Activated naive CD4-positive, alpha-beta T cell treated with Interleukin-2 at 50 U/mL for 16 hours (primary cell): ENCODE measurements at places on chromosomes 2 and 18.

DNA sequence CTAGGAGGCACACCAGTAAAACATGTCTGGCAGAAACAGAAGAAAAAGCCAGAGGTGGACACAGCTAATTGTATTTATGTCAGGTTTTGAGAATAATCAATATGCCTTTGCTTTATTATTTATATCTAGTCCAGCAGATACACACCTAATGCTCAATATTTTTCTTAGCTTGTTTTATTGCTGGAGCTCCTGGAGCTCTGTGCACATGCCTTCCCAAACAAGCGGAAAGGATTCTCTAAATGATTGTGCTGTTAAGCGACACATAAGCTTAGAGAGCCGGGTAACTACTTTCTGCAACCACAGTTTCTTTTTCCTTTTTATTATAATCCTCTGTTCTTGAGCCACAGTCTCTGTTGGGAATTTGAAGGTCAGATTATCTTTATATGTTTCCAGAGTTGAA is 177.3 kb upstream of the ST6GAL2 start:
- DNase-seq, result no peak

DNA sequence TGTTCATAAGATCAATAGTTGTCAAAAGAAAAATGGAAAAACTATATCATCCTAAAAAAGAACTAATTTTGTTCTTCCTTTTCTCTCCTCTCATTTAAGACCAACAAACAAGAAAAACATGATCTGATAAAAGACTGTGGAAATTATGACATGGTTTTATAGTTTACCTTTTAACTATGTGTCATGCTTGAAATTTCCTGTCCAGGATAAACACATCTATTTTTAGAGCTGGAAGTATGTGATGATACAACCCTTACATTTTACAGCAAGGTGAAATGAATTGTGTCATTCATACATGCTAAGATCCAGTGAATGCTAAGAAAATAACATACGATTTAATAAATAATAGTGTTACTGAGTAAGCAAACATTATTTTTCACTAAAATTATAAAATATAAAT is 89.9 kb downstream of the GULP1 start:
- DNase-seq, result no peak

DNA sequence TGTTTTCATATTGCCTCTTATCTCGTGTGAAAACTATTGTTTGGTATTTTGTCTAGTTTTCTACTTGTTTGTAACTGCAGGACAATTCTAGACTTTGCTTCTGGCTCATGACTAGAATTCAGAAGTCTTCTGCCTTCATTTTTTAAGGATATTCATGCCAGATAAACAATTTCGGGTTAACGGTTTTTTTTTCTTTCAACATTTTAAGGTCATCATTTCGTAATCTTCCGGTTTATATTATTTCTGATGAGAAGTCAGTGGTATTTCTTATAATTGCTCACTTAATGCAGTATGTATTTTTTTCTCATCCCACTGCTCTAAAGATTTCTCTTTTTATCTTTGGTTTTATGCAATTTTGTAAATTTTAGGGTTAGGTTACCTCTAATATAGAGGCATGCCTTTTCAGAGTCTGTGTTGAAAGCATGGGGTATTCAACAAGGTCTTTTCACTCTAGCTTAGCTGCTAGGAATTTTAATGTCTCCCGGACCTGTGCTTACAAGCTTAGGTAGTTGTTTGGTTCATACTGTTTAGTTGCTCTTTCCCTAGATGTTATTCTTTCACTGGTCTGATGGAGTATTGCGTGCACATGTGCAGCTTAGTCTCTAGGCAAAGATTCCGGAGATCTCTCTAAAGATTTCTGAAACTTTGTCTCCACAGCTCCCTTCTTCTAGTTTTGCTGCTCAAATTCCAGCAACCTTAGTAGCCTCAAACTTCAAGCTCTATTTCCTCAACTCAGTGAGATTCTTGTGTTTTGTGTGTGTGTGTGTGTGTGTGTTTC is 198.1 kb downstream of the MCFD2 start:
- no peak for DNase-seq

DNA sequence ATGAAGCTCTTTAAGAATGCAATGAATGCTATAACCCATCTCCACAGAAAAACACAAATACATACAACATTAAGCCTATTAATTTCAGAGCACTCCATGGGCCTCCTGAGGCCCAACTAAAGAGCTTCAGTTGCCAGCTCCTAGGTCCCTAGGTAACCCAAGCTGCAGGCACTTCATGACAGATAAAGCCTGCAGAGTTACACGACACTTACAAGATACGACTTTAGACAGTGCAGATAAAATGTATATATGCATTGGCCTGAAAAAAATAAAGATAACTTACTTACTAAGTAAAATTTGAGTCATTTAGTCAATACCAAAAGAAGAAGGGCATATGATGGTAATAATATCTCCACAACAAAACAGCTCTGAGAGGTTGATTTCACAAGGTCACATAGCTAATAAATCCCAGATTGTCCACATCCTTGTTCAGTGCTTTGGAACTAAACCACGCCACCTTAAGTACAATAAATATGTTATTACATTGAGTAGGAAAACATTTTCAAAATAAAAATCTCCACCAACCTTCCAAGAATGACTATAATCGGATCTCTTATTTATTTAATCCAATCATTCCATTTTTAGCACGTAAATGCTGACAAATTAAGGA is 3.4 kb downstream of the MAP4K3 start:
- no peak for DNase-seq

- DNase-seq, result no peak
Observed at GRCh38 chr18:6363216-6363615, 51.5 kb downstream of the L3MBTL4 start.

DNA sequence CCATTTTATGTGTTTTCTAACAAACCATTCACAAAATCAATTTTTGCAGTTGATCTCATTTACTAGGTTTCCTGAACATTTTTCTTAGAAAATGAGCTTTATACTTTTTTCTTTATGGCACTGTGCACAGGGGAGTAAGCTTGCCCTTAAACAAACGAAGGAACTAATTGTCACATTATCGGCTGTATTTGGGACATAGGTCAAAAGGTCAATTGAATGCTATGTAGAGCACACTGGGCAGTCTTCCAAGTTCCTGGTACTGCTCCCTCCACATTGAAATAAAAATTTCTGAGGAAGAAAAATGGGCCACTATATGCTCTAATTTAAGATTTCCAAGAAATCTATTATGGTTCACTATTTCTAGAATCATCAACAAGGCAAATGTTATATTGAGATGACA is 93.6 kb upstream of the TMEFF2 start:
- DNase-seq, result no peak

DNA sequence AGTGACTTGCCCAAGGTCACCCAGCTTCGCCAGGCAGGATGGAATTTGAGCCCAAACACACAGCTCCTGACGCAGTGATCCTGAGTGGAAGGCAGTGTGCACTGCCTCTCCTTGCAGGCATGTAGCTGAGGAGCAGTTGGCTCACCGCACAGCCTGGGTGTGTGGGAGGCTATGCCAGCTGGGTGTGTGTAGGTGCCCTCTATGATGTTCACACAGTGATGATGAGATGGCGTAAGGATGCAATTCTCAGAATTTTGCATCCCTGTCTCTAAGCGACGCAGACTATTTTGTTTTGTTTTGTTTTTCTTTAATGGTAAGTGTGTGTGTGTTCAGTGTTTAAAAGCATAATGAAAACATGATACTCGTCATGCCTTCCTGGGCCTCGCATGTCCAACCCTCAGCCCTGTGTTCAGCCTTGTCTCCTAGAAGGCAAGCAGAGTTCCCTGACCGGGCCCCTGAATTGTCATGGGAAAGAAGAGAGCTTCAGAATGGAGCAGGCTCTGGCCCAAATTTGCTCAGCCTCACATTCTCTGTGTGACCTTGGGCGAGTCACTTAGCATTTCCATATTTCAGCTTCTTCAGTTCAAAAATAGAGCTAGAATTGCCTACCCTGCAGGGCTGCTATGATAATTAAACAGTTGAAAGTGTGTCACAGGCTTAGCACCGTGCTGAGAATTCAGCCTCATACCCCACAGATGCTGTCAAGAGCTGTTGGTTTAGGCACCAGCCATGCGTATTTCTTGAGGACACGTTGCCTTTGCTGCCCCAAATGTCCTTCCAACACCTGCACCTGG is 603.6 kb upstream of the RAB6C start:
- DNase-seq, result no peak

- DNase-seq, result no peak
Observed at GRCh38 chr2:66845307-66845706, 410.4 kb downstream of the MEIS1 start.

GRCh38 chr2:240287496-240288086 is 147.1 kb upstream of the OTOS start:
- no peak for DNase-seq

- DNase-seq, result no peak
Observed at GRCh38 chr2:18065249-18065648, 186.8 kb downstream of the KCNS3 start.

DNA sequence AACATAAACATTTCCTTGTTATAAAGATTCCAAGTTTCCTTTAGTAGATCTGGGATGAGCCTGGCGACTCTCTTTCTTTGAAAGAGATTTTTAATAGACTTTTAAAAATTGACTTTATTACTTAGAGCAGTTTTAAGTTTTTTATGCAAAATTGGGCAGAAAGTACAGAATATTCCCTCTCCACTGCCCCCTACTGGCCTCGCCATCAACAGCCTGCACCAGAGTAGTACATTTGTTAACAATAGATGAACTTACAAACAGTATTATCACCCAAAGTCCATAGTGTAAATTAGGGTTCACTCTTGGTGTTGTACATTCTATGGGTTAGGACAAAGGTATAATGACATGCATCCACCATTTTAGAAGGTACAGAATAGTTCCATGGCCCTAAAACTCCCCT is 3.9 kb downstream of the MAP3K19 start:
- peak; percentile 35 for DNase-seq

DNA sequence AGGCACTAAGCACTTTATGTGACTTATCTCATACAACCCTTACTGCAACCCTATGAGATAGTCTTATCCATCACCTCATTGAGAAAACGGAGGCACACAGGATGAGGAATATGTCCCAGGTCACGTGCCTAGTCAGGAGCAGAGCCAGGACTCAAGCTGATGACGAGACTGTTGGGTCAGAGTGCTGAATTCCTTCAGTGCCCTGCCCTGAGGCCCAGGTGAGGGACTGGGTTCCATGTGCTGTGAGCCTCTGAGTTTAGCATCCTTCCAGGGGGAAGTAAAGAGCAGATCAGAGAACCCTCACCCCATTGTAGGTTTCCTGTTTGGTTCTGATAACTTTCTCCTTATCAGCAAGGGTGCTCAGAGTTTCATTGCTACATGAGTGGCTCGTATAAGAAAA is 11.7 kb upstream of the EDAR start:
- no peak for DNase-seq

DNA sequence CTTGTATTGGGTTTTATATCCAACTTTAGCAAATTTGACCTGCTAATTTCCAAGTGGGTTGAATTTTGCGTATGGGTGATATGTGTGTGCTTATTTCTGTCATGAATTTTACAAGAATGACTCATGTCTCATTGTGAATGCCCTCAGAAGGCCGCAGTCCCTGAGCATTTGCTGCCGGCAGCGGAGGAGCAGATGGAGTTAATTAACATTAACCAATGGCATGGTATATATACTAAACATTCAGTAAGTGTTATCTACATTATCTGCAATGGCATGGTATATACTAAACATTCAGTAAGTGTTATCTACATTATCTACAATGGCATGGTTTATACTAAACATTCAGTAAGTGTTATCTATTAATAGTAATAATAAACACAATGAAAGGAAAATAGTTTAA is 90.1 kb downstream of the DOK6 start:
- DNase-seq, result no peak

GRCh38 chr2:99621774-99622173 is 132.0 kb upstream of the REV1 start:
- no peak for DNase-seq

GRCh38 chr2:203155406-203155805 is 83.4 kb upstream of the CYP20A1 start:
- no peak for DNase-seq

GRCh38 chr18:23354625-23355024 is 98.5 kb upstream of the RIOK3 start:
- no peak for DNase-seq

DNA sequence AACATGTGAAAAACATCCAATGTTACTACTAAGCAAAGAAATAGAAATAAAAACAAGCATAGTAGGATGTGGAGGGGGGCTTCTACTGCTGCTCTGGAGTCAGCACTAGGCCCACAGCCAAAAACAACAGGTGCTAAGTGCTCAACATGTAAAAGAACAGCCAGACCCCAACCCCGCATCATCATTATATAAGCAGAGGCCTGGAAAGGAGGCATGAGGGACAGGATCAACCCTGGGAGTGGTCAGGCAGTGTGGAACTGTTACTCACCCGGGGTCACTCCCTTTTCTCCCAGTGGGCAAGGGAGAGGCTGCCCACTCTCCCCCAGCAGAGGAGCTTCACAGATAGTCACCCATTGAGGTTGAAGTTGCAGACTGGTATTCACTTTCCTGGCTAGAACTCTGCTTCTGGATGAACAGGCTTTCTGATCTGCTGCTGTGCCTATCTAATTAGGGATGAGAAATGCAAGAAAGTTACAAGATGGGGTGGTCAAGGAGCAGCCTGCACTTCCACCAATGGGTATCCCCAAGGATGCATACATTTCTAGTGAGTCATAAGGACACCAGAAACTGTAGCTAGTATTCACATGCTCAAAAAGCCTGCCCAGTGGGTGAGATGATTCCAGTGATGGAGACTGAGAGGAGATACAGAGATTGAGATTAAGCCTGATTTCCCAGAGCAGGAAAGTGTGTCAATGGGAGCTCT is 480.1 kb upstream of the TCF4 start:
- no peak for DNase-seq

DNA sequence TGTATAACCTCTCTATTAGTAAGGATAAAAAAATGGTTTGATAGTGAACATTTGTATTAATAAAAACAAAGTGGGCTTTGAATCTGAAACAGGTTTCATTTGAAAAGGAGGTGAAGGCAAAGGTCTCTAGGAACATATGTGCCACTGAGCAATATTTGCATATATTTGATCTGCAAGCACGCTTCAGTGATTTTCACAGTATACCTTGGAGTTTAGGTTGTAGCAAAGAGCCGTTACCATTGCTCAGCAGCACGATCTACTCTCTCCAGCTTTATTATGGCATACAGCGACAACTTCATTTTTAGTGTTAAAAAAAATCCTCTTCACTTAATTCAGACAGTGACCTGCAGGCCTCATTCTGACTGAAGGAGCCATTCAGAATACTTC is 75.8 kb upstream of the ZEB2 start:
- no peak for DNase-seq

DNA sequence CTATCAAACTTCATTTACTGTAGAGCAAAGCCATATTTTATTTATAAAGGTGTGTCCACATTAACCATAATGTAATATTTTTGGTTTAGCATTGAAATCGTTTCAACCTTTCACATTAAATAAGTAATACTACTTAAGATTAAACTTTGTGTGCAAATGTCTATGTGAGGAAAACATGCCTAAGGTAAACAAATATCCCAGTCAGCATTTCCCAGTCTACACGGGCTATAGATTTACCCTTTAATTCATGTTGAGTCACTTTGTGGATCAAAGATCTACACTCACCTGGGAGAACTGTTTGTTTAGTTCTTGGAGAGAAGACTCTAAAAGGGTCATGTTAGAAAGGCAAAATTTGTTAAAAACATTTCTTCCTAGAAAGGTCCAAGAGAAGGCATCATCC is 89.1 kb downstream of the ABCA12 start:
- no peak for DNase-seq

- DNase-seq, result no peak
Observed at GRCh38 chr2:75327334-75327733, 128.0 kb upstream of the TACR1 start.
